Peyer's patch (tissue), 4 donors: ENCODE measurements at places on chromosomes 7 and 10. TPM values are rescaled to one million over a fixed set of nuclear protein-coding genes. Genes with fewer than 3 reads are reported as not detected.

DNA sequence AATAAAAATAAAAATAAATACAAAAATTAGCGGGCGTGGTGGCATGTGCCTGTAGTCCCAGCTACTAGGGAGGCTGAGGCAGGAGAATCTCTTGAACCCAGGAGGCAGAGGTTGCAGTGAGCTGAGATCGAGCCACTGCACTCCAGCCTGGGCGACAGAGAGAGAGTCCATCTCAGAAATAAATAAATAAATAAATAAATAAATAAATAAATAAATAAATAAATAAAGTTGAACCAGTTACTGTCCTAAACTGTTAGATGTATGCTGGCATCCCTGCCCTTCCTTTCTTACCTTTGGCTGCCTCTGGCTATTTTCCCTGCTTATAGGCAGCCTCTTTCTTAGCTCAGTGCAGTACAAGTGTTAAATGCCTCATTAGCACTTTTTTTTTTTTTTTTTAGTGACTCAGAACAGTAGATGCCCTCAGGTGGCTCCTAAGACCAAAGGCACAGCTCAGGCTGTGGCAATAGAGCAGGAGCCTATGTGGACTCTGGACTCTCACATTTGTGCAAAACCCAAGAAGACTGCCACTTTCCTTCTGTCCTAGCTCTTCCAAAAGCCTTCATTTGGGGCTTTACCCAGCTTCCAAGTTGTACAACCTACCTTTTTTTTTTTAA, 30.6 kb upstream of the CABCOCO1 start:
- no peak for DNase-seq

DNA sequence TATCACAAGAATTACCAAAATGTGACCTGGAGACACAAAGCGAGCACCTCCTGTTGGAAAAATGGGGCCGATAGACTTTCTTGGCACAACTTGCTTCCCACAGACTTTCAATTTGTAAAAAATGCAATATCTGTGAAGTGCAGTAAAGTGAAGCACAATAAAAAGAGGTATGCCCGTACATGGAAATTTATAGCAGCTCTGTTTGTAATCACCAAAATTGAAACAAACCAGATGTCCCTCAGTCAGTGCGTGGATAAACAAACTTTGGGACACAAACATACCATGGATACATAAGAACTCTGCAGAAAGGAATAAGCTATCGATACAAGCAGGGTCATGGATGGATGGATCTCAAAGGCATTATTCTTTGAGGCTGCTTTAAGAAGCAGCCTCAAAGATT, 33.6 kb downstream of the ARID5B start:
- no peak for DNase-seq

- peak; percentile 15 for DNase-seq
Observed at GRCh38 chr10:37703114-37703513, 154.3 kb downstream of the ZNF248 start.

GTPBP10 gene
- total RNA-seq, result 13.8 TPM

GCK gene
- not detected for total RNA-seq

MKI67 gene
- 16.8 TPM for total RNA-seq

MACROH2A2 gene
- total RNA-seq, result 16.3 TPM
